ENCODE measurements at places on chromosomes 11 and 22.

- no peak for DNase-seq
Measured at GRCh38 chr11:44785856-44786607, 59.3 kb downstream of the TSPAN18 start.

- DNase-seq = no peak
Measured at GRCh38 chr11:107496011-107496410, 38.4 kb upstream of the CWF19L2 start.

GRCh38 chr11:130781931-130782330, 134.3 kb downstream of the SNX19 start:
- no peak for DNase-seq

GRCh38 chr11:36564376-36565030, 3.3 kb upstream of the RAG1 start:
- peak; percentile 70 for DNase-seq

DNA sequence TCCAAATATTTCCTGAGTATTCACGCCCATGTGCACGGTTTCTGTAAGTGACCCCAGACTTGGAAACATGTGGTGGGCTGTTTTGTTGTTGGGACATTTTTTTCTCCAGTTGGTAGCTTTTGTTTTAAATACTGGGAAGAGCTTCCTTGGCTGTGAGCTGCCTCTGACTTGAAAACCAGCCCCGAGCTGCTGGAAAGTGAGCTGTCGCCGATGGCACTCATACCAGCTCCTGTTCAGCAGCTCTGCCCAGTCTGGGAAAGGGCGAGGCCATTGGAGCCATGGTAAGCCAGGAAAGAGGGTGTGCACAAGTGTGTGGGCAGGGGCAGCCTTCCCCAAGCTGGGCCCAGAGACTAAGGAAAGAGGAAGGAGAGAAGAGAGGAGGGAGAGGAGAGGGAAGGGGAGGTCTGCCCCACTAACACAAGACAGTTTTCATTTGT, 3.2 kb upstream of the FLI1 start:
- no peak for DNase-seq

DNA sequence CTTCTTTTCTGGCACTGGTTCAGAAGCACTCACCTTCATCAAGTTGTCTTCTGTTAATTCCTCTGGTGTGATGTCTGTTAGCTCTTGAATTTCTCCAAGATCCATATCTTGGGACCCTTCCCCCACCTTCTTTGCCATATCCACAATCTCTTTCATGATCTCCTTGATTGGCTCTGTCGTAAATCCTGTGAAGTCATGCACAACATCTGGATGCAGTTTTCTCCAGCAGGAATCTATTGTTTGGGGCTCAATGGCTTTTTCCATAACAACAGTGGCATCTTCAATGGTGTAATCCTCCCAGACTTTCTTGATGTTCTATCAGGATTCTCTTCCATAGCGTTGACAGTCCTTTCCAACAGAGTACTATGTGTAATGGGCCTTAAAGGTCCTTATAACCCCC, 96.9 kb downstream of the CSTPP1 start:
- no peak for DNase-seq

GRCh38 chr11:46597609-46598219, 3.9 kb upstream of the AMBRA1 start:
- no peak for DNase-seq
